ENCODE measurements at places on chromosomes 12 and 14.
A peak's percentile ranks its signal among the peaks of the same experiment; 100 is the strongest.

- no peak overlapping the region for H3K4me3 ChIP-seq
- DNase-seq: no peak
- H3K27me3 ChIP-seq: peaks cover 9% of the 10 kb centered on the region
- no peaks in the 10 kb centered on the region for H3K36me3 ChIP-seq
Observed at GRCh38 chr14:104561124-104561557, 18.4 kb upstream of the C14orf180 start.

DNA sequence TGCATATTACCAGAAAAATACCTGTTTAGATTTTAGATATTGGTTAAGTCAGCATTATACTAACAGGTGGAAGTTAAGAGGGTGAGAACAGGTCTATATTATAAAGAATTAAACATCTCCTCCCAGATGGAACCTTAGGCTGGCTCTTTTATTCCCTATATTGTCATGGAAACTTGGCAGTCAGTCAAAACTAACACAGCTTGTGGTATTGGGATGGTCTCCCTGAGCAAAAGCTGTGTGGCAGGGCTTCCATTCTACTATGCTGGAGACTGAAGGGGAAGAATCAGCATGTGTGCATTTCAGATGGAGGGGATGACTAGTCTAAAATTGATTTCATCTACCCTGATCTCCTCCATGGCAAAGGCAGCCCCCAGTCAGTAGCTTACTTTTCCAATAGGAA is 66.7 kb downstream of the SMOC1 start:
- H3K27ac ChIP-seq: no peak overlapping the region
- H3K36me3 ChIP-seq: no peaks in the 10 kb centered on the region
- DNase-seq: no peak
- H3K4me3 ChIP-seq: no peak overlapping the region

GRCh38 chr12:10783252-10783651 is 19.2 kb downstream of the TAS2R7 start:
- no peaks in the 10 kb centered on the region for H3K36me3 ChIP-seq
- H3K27me3 ChIP-seq: no peaks in the 10 kb centered on the region
- H3K4me1 ChIP-seq: no peaks in the 10 kb centered on the region
- H3K4me3 ChIP-seq: no peak overlapping the region
- no peak overlapping the region for H3K27ac ChIP-seq
- no peak for DNase-seq

DNA sequence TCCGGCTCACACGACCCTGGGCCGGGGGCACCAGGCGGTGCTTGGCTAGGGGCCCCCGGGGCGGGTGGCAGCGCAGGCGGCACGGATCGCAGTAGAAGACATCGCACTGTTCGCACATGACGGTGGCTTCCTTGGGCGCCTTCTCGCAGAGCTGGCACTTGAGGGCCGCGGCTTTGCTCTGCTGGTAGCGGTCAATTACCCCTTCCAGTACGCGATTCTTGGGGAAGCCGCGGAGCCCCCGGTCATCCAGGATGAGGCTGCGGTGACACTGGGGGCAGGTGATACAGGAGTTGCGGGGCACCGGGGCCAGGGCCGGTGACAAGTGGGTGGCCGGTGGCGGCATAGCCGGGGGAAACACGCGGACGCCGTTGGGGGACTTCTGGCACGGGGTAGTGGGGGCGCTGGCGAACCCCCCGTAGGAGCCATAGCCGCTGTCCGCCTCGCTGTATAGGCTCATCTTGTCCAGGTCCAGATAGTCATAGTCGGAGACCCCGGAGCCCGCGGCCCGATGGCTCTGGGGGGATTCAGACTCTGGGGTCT is 553 bp downstream of the TRIM9 start:
- H3K27me3 ChIP-seq: peaks cover 18% of the 10 kb centered on the region
- no peaks in the 10 kb centered on the region for H3K36me3 ChIP-seq
- peak; percentile 20 for DNase-seq
- peaks cover 11% of the 10 kb centered on the region for H3K4me1 ChIP-seq
- no peak overlapping the region for H3K27ac ChIP-seq

DNA sequence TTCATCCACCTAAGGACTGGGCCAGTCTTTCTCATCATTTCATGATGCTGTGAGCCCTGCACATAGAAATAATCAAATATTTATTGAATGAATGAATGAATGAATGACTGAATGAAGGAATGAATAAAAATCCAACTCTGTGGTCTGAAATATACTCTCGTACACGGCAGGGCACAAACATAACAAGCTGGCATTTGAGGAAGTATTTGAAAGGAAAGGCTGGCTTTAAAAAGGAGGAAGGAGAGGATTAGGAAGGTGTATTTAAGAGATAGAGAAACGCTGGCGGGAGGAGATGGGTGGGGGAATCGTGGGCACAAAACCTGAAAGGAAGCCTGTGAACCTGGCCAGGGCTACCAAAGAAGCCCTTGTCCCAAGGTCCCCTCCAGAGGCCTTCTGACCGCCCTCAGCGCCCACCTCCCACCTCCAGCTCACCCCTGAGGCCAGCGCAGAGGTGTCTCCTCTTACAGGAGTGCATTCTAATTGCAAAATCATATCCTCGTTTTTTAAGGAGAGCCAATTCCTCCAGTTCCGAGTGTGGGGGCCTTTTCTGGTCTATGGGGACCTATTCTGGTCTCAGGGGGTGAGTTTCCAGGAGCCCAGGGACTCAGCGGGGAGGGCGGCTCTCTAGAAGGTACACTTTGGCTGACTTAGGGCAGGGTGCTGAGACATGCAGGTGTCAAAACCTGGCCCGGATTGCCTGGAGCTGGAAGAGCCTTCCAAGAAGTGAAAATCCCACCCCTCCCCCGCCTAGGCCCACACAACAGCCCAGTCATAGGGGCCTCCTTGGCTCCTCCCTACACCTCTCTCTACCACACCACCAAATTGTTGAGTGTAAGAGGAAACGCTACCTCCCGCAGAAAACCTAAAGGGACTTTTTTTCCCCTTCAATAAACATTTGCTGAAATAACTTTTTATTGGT is 8.7 kb upstream of the JDP2 start:
- no peaks in the 10 kb centered on the region for H3K36me3 ChIP-seq
- H3K4me1 ChIP-seq: peaks cover 10% of the 10 kb centered on the region
- H3K27ac ChIP-seq: no peak overlapping the region
- H3K27me3 ChIP-seq: no peaks in the 10 kb centered on the region
- DNase-seq: peak; percentile 37
- H3K4me3 ChIP-seq: peak overlapping the region; percentile 72

DNA sequence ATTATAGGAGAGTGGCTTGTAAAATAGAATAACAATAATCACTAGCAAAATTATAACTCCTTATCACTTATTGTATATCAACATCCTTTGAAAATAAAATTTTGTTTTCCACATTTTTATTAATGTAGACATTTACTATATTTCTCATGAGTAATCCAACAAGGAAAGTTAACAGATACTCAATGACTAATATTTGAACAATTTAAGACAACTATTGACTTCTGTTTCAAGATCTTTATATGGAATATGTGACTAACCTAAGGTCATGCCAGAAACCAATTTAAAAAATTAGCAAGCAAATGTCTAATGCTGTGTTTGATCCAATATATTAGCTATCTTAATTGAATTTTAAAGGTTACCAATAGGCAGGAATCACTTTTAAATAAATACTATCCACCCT is 638.5 kb upstream of the FLRT2 start:
- no peaks in the 10 kb centered on the region for H3K36me3 ChIP-seq
- H3K4me1 ChIP-seq: no peaks in the 10 kb centered on the region
- H3K27me3 ChIP-seq: no peaks in the 10 kb centered on the region
- H3K27ac ChIP-seq: no peak overlapping the region
- H3K4me3 ChIP-seq: no peak overlapping the region

Measured in endothelial cell (in vitro differentiated cells).